Activated CD4-positive, CD25-positive, alpha-beta regulatory T cell treated with anti-CD3 and anti-CD28 coated beads, Interleukin-2, amount 50 U/mL, for 16 hours (primary cell): ENCODE measurements at places on chromosomes 5 and 9.

DNA sequence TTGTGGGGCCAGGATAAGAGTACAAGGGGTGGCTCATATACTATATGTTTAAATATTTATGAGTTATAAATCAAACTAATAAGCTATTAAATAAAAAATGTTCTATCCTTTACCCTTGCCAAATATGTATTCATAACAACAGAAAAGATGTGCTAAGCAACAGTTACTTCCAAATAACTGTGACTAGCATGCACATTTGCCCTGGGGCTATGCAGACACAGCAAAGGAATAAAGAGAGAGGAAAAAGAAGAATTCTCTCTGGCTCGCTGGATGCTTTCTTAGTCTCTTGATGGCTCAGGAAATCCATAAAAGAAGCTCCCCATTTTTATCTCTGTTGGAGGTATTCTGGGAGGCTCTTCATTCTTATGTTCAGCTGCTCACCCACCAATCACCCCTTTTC, 182.4 kb upstream of the ATP10B start:
- no peak for DNase-seq

DNA sequence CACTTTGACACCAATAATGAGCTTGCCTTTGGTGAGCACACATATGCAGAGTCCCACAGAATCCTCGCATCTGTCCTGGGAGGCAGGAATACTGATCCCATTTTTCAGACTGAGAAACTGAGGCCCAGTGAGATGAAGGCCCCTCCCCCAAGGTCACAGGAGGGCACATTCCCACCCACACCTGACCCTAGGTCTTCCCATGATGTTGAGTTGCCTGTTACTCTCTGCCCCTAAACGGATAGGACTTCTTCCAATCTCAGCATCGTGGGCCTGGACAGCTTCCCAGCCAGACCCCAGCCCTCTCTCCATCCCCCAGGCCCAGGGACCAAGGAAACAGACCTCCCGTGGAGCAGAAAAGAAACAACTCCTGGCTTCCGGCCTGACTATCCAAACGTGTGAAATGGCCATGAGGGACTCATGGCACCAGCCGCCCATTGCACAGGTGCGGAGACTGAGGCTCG, 877 bp downstream of the SH3GLB2 start:
- DNase-seq, result no peak

DNA sequence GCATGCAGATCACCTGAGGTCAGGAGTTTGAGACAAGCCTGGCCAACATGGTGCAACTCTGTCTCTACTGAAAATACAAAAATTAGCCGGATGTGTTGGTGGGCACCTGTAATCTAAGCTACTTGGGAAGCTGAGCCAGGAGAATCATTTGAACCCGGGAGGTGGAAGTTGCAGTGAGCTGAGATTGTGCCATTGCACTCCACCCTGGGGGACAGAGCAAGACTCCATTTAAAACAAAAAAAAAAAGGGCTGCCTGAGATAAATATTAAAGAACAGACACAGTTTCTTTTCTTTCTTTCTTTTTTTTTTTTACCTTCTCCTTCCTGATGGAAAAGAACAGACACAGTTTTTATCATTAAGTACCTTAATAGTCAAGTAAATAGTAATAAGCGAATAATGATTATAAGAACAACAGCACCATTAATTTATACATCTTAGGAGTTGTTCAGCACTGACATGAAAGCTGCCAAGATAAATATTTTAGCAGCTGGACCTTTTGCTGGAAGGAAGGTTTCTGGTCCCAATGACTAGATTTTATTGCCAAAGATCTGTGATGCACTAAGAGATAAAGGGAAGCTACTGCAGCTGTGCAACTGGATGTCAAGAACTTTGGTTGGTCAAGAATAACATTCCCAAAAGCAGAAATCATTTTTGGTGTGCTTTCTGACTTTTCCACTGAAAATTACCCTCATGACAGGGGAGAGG, 7.0 kb downstream of the CENPP start:
- no peak for DNase-seq

- DNase-seq, result no peak
Measured at GRCh38 chr9:117704024-117704575, at the start of gene TLR4. Gene TLR4, plus strand, starts transcription at chr9:117704403. Its CDS starts 70 bp downstream, at chr9:117704473.

GRCh38 chr5:150779397-150780186, 1.0 kb downstream of the SMIM3 start:
- DNase-seq, result no peak
